ENCODE measurements at places on chromosomes 16 and 17.
A peak's percentile ranks its signal among the peaks of the same experiment; 100 is the strongest.

- no peak for DNase-seq
Measured at GRCh38 chr17:72865954-72866353, 226.5 kb downstream of the SLC39A11 start.

GRCh38 chr17:42180922-42181850, at the start of gene KCNH4:
Gene KCNH4, minus strand, starts transcription at chr17:42181142. Its CDS starts 197 bp downstream, at chr17:42180945.
- peak; percentile 63 for DNase-seq

DNA sequence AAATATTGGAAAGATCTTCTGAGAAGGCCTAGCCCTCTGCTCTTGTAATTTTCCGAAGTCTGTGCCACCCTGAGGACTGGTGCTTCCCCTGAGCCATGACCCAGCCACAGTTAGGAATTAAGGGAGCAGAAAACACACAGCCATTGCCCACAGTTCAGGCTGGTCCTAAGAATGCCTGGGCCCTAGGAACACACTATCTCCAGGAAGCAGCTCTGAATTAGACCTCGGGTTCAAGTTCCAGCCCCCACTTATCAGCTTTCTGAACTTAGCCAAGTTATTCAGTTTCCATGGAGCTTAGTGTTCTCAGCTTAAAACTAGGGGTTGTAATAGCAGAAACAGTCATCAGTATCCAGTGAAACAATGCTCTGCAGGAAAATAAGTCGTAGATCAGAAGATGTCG, 56.0 kb downstream of the CDH13 start:
- no peak for DNase-seq

DNA sequence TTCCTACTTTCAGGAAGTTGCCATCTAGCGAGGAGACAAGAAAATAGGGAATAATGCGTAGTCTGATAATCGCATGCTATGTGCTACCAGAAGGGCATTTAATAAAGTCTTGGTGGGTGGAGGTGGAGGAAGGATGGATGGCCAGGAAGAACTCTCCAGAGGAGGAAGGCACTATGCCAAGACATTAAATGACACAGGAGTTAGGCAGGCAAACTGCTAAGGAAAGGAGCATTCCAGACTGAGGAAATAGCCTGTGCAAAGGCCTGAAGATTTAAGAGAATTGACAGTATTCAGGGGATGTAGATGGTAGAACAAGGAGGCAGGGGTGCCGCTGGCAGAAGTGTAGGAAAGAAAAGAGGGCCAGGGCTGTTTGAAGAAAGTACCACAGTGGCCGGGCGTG, 19.3 kb upstream of the ARHGAP44 start:
- DNase-seq: no peak

- no peak for DNase-seq
Measured at GRCh38 chr17:2983255-2983654, 80.2 kb downstream of the OR1D5 start.

DNA sequence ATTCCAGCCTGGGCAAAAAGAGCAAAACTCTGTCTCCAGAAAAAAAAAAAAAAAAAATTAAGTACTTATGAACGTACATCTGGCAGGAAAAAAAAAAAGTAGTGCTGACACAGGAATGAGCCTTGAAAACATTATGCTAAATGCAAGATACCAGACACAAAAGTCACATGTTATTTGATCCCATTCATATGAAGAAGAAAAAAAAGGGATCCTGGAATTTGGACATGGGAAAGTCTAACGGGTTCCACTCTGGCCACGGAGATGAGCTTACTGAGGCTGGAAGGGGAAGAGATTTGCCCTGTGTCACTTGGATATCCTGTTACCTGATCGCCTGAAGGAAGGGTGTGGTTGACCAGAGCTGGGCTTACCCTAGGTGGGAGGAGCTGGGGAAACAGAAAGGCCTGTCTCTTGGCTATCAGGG, 251.9 kb downstream of the PARN start:
- no peak for DNase-seq

DNA sequence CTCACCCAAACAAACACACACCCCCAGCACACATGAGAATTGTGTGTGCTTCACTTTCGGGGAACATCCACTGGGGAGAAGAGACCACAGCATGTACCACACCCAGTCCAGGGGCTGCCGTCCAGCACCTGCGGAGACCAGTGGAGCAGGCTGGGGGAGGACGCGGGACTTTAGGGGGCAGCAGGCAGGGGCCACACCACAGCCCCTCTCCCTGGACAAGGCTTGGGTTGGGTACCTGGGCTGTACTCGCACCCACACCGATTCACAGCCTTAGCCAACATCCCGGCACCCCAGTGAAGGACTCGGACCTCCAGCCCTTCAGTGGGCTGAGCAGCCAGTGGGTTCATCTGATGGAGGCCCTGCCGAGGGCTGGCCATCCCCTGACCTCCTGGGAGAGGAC, 63.3 kb downstream of the RBFOX3 start:
- no peak for DNase-seq

DNA sequence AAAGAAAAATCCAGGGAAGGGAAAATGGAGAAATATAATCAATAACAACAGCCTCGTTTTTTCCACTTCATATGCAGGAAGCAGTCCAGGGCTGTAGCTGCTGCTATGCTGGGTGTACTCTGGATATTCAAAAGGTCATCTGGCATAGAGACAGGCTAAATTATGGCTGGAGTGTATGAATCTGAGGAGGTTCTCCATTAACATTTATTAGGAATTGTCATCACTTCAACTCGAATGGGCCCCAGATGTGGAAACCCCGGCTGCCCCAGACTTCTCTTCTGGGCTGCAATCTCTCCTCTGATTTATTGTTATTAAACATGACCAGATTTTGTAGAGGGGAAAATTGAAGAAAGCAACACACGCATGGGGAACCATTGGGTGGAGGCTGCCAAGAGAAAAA, 33.5 kb upstream of the SKAP1 start:
- no peak for DNase-seq

DNA sequence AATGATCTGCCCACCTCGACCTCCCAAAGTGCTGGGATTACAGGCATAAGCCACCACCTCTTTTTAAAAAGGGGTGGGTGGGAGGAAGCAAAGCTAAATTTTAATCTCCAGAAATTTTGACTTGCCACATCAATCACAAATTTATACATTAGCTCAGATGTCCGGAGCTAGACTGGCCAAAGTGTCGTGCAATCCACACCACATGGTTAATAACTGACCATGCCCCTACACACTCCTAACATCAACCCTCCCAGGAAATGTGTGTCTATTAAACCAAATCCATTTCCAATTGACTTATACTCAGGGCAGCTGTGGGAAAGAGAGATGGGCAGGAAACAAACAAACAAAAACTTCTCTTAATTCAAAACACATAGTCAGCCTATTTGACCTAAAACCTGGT, 29.9 kb downstream of the SMURF2 start:
- DNase-seq: no peak

- DNase-seq: no peak
Measured at GRCh38 chr16:79480056-79480455, 120.5 kb downstream of the MAF start.

- DNase-seq: no peak
Measured at GRCh38 chr16:12901597-12902461, at the start of gene SHISA9. Gene SHISA9, plus strand, starts transcription at chr16:12901598.

DNA sequence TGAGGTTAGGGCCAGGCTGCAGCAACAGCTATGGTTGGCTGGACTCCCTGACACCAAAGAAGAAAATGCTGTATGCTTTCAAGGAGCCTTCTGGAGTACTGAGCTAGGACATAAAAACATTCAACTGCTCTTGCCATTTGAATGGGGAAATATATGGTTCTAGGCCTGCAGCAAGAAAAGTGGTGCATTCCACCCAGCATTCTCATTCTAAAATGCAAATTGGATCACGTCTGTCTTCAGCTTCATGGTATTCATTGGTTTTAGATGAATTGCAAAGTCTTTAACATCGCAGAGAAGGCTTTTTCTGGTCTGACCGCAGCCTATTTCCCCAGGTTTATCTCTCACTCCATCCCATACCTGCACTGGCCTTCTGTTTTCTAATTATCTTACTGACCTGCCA, 27.1 kb upstream of the SOX9 start:
- DNase-seq: no peak

DNA sequence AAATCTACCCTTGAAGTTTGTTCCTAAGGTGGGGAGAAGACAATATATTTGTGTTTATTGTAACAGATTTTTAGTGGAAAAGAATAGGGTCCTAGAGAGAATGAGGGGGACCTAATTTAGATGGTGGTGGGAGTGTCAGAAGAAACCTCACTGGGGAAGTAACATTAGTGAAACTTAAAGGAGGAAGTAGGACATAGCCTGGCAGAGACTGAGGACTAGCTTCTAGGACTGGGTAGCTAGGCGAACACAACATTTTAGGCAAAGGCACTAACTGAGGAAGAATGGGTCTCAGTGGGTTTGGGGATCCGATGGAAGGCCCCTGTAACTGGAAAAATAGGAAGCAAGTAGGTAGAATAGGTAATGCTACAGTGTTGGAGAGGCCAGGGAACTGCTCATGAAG, 4.2 kb upstream of the ARL2BP start:
- DNase-seq: no peak

- DNase-seq: no peak
Measured at GRCh38 chr16:55081622-55082590, 151.2 kb downstream of the IRX5 start.

DNA sequence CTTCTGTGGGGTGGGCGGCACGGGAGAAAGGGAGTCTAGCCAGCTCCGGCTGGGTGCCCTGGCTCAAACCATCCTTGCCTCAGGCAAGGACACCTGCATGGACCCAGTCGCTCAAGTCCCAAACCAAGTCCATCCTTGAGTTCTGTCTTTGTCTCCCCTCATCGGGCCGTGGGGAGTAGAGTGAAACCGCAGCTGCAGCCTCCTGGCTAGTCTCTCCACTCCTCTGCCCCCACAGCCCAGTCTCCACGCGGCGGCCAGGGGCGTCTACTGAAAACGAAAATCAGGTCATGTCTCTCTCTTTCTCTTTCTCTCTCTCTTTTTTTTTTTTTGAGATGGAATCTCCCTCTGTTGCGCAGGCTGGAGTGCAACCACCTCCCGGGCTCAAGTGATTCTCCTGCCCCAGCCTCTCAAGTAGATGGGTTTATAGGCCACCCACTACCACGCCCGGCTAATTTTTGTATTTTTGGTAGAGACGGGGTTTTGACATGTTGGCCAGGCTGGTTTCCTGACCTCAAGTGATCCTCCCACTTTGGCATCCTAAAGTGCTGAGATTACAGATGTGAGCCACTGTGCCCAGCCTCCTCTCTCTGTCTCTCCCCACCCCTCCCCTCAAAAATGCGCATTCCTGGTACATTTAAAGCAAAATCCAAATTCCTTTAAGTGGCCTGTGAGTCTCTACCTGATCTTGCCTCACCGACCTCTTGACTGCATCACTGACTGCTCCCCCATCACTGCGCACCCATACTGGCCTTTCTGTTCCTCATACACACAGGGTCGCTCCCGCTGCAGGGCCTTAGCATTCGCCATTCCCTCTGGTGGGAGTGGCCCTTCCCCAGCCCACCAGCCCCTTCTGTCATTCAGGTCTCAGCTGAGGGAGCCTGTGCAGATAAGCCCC, 17.7 kb upstream of the RMI2 start:
- no peak for DNase-seq

- no peak for DNase-seq
Measured at GRCh38 chr17:39090400-39090799, 61.0 kb downstream of the PLXDC1 start.

- no peak for DNase-seq
Measured at GRCh38 chr16:49663081-49664065, 192.5 kb downstream of the ZNF423 start.

DNA sequence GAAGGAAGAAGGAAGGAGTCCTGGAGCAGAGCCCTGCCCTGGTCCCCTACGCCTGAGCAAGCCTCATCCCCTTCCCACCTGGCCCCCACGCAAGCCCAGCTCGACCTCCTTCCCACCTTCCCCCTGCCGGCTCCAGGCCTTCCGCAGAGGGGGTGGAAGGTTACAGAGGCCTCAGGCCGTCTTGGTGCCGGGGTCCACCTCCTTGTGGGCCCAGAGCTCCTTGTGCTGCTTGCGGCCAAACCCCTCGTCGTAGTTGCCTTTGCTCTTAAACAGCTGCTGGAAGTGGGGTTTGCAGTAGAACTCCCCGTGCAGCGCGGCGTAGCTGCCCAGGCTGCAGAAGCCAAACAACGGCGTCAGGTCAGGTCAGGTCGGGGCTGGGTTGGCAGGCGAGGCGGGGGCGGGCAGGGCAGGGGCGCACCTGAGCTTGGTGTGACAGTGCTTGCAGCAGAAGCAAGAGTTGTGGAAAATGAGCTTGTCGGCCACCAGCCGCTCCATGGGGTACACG, 1.5 kb downstream of the LIMD2 start:
- no peak for DNase-seq

DNA sequence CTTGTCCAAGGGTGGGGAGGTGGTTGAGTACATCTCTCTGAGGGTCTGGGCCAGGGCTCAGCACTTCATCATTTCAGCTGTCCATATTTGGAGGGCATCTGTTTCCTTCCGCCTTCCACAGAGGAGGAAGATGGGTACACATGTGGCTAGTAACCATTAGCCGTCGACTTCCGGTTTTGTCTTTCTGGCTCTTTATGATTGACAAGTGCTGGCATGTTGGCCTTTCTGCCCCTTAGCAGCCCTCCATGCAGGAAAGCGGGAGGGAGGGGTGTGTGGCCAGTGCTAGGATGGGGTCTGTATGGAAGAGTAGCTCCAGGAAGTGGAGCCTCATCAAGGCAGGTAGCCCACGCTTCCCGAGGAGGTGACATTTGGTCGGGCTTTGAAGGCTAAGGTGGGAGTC, 69.6 kb downstream of the RAI1 start:
- DNase-seq: no peak

- no peak for DNase-seq
Measured at GRCh38 chr17:77959926-77960521, 1.5 kb downstream of the TNRC6C start.

DNA sequence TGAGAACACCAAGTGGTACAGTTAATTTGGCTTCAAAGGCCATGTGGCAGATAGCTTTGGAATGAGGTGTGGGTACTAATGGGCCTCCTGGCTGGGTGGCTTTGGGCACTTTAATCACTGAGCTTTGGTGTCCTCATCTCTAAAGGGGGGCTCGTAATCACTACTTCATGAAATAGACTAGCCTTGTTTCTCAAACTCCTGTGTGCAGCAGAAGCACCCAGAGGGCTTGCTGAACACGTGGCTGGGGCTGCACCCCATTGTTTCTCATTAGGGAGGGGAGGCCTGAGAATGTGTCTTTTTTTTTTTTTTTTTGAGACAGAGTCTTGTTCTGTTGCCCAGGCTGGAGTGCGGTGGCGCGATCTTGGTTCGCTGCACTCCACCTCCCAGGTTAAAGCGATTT, 5.8 kb downstream of the EPN2 start:
- no peak for DNase-seq

- DNase-seq: no peak
Measured at GRCh38 chr16:84999200-84999599, 12.1 kb downstream of the ZDHHC7 start.

- DNase-seq: no peak
Measured at GRCh38 chr17:19780846-19781245, 32.7 kb upstream of the ALDH3A1 start.

DNA sequence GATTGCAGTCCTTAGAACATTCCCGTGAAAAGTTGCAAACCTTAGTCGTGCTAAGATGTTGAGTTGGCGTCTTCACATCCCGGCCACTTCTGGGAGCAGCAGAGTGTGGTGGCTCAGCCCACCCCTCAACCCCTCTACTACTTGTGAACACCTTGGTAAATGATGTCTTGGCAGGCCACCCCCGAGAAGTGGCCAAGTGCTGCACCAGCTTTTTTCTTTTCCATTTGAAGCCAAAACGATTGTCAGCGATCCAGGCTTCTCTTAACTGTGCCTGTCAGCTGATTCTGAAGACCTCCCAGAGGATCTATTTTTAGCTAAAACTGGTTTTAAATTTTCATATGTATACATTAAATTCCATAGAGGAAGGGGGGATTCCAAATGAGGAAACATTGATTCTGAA, 247.5 kb downstream of the CDH13 start:
- DNase-seq: no peak

- no peak for DNase-seq
Measured at GRCh38 chr17:52828621-52829020, 670.1 kb upstream of the CA10 start.
